Activated T-helper 9 cell treated with anti-CD3 and anti-CD28 coated beads, Interleukin-2, amount 50 U/mL, for 16 hours (primary cell): ENCODE measurements at places on chromosomes 16 and 17.

GRCh38 chr16:50244504-50245416 lies 21.6 kb upstream of the ADCY7 start:
- no peak for DNase-seq

DNA sequence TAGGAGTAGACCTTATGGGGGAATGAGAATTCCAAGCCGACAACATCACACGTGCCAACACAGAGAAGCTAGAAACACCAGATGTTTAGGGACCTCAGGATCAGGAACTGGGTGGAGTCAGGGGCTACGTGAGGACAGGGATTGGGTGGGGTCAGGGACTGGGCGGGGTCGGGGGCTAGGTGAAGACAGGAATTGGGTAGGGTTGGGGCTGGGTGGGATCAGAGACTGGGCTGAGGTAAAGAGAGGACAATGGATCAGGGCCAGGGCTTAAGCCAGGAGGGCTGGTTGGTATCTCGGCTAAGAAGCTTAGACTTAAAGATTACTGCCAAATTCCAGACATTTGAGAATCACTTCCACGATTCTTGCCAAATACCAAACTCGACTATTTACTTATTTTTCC lies 11.6 kb downstream of the TEKT5 start:
- DNase-seq: no peak

DNA sequence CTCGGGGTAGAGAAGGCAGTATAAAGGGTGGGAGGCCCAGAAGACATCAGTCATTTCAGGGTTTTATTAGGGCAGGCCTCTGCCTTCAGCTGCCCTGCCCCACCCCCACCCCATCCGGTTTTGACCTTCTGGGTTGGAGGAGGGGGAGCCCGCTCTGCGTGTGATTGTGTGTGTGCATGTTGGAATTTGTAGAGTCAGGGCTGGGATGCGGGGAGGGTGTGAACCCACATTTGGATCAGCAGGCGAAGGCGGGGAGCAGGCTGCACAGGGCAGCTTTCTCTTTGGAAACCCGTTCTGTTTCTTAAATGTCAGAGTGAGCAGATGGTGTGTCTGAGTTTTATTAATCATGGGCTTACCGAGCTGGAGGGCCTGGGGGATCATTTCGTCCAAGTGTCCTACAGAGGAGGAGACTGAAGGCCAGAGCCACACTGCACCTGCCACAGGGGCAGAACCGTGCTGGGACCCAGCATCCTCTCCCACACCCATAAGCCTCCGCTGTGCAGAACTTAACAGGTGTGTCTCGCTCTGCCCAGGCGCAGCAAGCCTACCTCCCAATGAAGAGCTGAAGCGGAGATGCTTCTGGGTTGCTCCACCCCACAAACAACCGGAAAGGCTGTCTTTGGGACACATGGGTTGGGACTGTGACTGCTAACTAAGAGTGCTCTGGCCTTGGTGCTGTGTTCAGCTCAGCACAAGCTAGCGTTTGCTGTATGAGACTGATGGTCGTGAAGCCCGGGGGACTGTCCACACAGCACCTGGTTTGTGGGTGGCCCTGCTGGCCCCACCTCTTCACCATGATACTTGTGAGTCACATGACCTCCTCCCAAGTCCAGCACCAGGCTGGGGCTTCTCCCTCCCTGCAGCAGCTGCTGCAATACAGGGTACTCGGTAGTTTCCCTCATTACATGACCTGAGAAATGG lies 70.9 kb upstream of the GSE1 start:
- no peak for DNase-seq

DNA sequence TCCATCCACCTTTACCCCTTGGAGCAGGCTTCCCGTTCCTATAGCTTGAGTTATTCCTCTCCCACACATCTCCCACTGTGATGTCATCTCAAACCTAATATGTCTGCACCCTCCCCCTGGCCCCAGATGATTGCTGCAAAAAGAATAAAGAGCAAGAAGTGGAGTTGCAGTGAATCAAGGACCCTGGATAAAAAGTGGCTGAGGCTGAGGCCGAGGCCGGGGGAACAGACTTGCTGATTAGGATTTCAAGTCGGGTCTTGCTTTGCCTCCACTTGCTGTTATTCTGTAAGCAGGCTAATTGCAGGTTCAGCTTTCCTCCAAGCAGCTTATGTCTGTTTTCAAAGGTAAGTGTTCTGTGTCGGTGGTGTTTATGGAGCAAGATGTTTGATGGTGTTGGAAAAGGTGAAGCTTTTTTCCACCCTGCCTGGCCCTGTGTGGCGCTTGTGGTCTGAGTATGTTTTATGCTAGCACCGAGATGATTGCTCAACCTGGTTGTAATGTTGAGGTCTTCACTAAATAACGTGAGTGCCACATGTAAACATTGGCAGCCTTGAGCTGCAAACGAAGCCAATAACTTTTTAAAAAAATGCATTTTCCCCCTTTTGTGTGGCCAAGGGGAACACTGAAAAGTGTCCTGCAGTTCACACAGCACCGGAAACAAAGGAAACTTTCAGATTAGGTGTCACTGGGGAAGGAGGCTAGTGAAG lies 15.4 kb downstream of the HS3ST3B1 start:
- no peak for DNase-seq

GRCh38 chr17:75115555-75115954 lies 5.8 kb downstream of the ARMC7 start:
- DNase-seq: no peak
